ENCODE measurements at places on chromosomes 16 and 17.

GRCh38 chr16:4133897-4134372 lies 17.7 kb upstream of the ADCY9 start:
- no peak for DNase-seq

GRCh38 chr17:64585146-64585545 lies 77.0 kb downstream of the SMURF2 start:
- DNase-seq = no peak

DNA sequence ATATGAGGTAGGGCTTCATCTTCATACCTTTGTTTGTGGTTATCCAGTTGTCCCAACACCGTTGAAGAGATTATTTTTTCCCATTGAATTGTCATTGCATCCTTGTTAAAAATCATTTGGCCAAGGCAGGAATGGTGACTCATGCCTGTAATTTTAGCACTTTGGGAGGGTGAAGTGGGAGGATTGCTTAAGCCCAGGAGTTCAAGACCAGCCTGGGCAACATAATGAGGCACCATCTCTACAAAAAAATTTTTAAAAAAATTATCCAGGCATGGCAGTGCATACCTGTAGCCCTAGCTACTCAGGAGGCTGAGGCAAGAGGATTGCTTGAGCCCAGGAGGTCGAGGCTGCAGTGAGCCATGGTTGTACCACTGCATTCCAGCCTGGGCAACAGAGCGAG lies 223.9 kb downstream of the TANC2 start:
- DNase-seq = no peak

- no peak for DNase-seq
Measured at GRCh38 chr16:72458035-72458434, 286.1 kb upstream of the PMFBP1 start.

GRCh38 chr17:65456368-65457151 lies 104.9 kb downstream of the AXIN2 start:
- DNase-seq = no peak

GRCh38 chr17:9330611-9331271 lies 244.9 kb downstream of the STX8 start:
- DNase-seq = no peak

DNA sequence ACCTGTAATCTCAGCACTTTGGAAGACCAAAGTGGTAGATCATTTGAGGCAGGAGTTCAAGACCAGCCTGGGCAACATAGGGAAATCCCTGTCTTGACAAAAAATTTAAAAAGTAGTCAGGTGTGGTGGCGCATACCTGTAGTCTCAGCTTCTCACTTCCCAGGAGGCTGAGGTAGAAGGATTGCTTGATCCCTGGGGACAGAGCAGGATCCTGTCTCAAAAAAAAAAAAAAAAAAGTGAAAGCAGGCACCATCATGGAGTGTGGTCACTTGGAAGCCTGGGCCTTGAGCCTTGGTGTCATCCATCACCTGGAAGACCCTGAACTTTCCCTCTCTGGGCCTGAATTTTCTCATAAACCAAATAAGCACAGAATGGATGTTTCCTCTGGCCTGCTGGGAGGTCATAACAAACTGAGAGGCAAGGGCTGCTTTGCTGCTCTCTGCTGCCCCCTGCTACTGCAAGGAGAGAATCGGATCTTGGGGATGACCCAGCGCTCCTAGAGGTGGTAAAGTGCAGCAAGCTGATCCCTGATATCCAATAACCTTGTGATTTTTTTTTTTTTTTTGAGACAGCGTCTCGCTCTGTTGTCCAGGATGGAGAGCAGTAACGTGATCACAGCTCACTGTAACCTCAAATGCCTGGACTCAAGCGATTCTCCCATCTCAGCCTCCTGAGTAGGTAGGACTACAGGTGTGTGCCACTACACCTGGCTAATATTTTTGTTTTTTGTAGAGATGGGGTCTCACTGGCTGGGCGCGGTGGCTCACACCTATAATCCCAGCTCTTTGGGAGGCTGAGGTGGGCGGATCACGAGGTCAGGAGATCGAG lies 75.9 kb upstream of the RNU2-1 start:
- peak; percentile 9 for DNase-seq

- no peak for DNase-seq
Measured at GRCh38 chr16:23868136-23868535, 32.4 kb downstream of the PRKCB start.

- peak; percentile 19 for DNase-seq
Measured at GRCh38 chr16:26204138-26204537, 512.4 kb downstream of the HS3ST4 start.

DNA sequence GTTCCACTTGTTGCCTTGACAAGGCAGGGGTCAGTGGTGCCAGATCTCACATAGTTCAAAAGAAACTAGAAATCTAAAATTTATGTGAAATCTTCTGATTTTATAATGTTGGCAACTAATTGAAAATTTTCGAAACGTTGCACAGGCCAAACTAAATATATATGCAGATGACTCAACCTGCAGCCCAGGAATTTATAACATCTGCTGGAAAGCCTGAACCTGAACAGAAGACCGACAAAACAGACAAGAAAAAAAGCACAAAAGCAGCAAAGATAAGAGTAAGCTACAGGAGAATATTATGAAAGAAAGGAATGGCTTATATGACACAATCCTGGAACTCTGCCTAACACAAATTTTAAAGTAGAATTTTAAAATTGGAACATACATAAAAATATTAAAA lies 207.6 kb downstream of the CEP112 start:
- no peak for DNase-seq

GRCh38 chr17:72122010-72122764 lies 1.4 kb downstream of the SOX9 start:
- DNase-seq = no peak

GRCh38 chr17:79484600-79485418 lies 126.0 kb downstream of the RBFOX3 start:
- no peak for DNase-seq

DNA sequence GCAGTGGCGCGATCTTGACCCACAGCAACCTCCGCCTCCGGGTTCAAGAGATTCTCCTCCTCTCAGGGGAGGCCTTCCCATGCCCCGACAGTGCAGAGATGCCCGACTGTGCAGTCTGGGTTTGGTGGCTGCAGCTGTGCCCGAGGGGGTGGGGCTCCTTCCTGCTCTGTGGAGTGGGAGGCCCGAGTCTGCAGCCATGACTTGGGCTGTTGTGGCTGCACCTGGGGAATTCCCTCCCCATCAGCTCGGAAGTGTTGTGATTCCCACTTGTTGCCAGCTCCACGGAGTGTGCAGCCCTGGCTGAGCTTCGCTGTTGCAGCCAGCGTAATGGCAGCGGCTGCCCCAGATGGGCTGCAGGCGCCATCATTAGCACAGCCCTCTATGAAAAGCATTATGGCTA lies 66.4 kb upstream of the SMIM36 start:
- DNase-seq = no peak

DNA sequence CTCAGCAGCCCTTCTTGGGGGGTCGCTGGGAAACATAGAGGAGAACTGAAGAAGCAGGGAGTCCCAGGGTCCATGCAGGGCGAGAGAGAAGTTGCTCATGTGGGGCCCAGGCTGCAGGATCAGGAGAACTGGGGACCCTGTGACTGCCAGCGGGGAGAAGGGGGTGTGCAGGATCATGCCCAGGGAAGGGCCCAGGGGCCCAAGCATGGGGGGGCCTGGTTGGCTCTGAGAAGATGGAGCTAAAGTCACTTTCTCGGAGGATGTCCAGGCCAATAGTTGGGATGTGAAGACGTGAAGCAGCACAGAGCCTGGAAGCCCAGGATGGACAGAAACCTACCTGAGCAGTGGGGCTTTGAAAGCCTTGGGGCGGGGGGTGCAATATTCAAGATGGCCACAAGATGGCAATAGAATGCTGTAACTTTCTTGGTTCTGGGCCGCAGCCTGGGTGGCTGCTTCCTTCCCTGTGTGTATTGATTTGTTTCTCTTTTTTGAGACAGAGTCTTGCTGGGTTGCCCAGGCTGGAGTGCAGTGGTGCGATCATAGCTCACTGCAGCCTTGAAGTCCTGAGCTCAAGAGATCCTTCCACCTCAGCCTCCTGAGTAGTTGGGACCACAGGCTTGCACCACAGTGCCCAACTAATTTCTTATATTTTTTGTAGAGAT lies 3.4 kb downstream of the STH start:
- DNase-seq = peak; percentile 71

All from stimulated activated naive CD8-positive, alpha-beta T cell treated with anti-CD3 and anti-CD28 coated beads, Interleukin-15, amount 100 ng/mL, for 72 hours (primary cell).